ENCODE measurements at places on chromosomes 3 and 15.

DNA sequence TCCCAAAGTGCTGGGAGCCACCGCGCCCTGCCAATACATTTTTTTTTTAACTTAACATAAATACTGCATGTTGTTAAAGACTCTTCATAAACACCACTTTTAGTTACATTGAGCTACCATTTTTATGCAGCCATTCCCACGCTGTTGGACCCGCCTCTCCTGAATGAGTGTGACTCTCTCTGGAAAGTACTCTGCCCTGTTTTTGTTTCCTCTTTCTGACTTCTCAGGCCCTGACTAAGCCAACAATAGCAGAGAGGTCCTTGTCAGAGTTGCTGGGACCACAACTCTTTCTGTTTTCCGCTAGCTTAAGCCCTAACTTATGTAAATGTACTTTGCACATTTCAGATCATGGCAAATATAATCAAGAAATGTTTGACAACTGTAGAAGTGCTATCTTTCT is 35.2 kb downstream of the PARP15 start:
- DNase-seq, result no peak
- no peaks in the 10 kb centered on the region for H3K4me1 ChIP-seq
- H3K27ac ChIP-seq, result no peak overlapping the region
- H3K4me3 ChIP-seq, result no peak overlapping the region

DNA sequence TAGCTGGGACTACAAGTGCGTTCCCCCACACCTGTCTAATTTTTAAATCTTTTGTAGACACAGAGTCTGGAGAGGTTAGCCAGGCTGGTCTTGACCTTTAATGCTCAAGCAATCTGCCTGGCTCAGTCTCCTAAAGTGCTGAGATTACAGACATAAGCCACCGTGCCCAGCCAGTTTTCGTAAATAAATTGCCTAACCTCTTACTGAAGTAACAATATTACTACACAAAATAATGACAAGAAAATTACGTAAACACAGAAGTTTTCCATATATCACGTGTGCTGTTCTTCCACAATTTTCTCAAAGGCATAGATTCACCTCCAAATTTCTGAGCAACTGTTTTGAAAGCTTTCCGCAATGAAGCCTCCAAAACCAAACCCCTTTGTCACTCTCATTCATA is 58.1 kb upstream of the PROK2 start:
- H3K4me1 ChIP-seq, result no peaks in the 10 kb centered on the region
- no peak for DNase-seq
- no peaks in the 10 kb centered on the region for H3K36me3 ChIP-seq
- H3K4me3 ChIP-seq, result no peak overlapping the region

DNA sequence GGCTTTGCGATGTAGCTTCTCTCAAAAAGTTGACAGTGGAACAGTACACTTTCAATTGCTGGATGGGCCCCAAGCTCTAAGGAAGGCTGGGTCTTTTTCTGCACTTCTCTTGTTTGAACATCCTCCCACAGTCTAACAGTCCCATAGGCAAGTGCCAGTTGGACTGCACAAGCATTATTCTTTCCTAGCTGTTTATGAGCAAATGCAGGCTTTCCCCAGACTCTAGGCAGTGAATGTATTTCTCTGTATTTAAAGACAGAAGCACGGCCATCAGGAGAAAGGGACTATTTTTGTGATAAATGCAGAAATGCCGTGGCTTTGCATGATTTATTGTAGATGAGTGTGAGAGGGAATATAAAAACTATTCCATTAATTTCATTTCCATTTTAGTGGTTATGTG is 539.3 kb upstream of the LMCD1 start:
- no peaks in the 10 kb centered on the region for H3K4me1 ChIP-seq
- no peaks in the 10 kb centered on the region for H3K36me3 ChIP-seq
- H3K4me3 ChIP-seq, result no peak overlapping the region
- peaks cover 26% of the 10 kb centered on the region for H3K27me3 ChIP-seq
- no peak for DNase-seq

DNA sequence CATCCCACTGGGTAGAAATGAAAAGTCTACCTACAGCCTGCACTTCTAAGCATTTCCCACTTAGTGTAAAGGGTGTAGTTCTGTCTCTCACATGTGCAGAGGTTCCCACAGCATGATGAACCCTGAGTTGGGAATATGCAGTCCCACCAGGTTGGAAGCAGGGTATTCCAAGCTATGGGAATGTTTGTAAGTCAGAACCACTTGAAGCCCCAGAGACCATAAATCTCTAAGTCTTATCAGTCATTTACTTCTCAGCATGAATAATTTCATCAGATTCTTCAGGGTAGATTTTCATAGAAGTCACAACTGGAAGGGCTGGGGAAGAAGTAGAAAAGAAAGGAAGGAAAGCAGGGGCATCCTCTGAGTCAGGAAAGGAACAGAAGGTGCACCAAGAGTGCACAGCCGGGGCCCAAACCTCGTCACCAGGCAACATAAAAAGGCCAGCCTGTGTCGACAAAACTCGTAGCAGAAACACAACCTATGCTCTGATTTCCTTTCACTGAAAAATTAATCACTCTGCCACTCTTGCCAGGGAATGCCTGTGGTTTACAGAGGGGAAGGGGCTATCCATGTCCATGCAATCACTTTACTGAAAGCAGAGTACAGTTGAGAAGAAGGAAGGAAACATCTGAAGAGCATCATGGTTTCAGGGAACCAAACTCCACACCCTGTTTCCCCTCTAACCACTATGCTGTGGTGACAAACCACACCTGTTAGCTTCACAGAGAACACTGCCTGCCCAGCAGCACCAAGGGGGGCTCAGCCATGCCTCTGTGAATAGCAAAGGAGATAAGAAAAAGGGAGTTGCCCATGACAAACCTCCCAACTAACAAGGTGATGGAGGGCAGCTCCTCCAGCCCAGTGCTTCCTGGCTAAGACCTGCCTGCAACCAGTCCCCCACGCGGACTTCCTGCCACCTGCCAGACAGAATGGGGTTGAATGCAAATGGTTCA is 40.5 kb downstream of the SH3BP5 start:
- no peak overlapping the region for H3K4me3 ChIP-seq
- peaks cover 27% of the 10 kb centered on the region for H3K4me1 ChIP-seq

All from mesothelial cell of epicardium (in vitro differentiated cells).